ENCODE measurements at places on chromosomes 11 and 22.

DNA sequence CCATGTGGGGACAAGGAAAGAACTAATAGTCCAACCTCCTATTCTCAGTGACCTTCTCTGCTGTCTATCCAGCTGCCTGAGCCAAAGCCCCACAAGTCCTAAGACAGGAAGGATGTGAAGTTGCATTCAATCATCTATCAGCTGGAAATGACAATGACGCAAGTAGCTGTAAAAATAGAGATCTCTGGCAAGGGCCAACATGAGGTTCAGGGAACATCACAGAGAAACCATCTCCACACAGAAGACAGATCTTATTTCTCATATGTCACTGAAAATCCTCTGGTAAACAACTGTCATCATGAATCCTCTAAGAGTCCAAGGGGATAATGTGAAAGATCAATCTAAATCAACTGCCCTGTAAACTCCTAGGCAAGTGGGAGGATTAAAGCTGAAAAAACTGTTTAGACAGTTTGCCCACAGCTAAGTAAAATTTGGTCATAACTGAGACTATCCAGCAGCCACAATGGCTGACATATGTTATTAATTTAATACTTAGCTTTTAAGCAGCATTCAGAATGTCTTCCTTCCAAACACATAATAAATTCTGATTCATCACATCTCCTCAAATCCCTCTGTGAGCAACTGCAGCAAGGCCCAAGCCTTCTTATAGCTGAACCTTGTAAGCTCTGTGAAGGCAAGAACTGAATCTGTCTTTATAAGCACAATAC, 52.1 kb downstream of the ALG9 start:
- no peak for DNase-seq

GRCh38 chr11:15836795-15837194, 519.6 kb downstream of the SOX6 start:
- DNase-seq: no peak

DNA sequence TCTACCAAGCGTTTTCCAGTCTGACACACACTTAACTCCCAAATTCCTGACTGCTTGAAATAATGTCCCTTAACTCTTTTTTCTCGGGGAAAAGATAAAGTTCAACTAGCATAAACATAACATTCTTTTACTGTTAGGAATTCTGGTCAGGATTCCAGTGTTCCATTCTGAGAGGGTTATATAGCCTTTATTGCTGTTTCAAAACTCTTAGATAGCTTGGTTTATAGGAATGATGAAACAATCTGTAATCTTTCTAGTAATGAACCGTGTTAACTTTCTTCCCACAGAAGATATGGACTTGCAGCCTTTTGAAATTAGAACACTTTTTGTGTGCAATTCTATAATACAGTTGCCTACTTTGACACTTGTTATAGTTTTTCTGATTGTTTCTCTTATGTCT, 8.6 kb downstream of the REXO2 start:
- DNase-seq: no peak

- DNase-seq: no peak
Measured at GRCh38 chr11:44198146-44198724, 102.8 kb downstream of the EXT2 start.

- no peak for DNase-seq
Measured at GRCh38 chr11:113675003-113675561, 31.0 kb downstream of the TMPRSS5 start.

GRCh38 chr11:20926799-20927540, 257.6 kb downstream of the NELL1 start:
- no peak for DNase-seq

DNA sequence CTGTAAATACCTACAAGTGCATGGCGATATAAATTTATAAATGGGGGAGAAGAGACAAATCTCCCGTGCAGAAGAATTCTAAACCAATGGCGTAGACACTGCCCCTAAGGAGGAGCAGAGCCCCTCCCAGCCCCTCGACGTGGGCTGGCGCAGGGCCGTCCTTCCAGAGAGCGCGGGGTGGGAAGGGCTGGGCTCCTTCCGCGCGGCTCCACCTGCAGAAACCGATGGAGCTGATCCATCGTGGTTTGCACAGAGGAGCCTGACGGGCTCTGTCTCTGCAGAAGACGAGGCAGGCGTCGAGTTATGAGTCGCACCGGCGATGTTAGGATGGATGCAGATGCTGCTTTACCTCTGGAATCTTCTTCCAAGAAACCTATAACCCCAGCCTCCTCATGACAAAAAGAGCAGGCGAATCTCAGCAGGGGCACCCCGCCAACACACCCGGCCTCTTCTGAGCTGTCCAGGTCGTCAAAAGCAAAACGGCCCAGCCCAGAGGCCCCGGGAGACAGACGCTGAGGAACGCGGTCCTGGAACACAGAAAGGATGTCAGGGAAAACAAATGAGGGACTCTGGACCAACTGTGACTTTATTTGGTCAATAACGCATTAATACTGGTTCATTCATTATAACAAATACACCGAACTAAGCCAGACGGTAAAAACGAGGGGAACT, 11.0 kb upstream of the B4GALNT4 start:
- DNase-seq: no peak

DNA sequence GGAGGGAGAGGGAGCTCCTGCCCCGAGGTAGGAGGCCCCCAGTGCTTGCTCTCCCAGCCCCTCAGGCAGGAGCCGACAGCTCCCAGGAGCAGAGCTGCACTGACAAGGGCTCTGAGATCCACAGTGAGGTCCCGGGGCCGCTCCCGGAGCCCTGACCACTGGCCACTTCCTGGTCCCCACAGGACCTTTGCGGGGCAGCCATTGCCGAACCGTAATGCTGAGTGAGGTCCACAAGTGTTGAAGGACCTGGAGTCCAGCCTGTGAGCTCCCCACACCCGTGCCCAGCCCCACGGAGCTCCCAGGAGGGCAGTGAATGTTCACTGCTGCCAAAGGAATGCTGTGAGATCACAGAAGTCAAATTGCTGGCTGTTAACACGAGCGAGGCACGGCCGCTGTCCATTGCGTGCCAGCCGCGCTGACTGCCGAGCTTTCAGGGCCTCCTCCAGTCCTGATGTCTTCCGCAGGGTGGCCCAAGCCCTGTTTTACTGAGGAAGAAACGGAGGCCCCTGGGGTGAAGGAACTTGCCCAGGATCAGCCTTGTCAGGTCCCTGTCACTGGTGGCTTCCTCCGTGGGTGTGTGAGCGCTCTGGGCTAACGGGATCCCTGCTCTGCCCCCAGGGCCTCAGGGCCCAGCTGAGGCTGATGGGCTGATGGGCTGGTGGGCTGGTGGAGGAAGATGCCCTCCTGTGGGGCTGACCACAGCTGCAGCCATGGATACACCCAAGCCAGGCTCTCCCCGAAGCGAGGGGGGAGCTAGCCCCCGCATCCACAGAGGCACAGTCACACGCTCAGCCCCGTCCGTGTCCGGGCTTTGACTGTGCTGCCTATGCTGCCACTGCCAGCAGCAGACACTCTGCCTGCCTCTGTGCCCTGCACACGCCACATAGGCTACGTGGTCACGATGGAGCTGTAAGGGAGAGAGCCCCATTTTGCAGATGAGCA, 70.8 kb downstream of the WNT7B start:
- no peak for DNase-seq

DNA sequence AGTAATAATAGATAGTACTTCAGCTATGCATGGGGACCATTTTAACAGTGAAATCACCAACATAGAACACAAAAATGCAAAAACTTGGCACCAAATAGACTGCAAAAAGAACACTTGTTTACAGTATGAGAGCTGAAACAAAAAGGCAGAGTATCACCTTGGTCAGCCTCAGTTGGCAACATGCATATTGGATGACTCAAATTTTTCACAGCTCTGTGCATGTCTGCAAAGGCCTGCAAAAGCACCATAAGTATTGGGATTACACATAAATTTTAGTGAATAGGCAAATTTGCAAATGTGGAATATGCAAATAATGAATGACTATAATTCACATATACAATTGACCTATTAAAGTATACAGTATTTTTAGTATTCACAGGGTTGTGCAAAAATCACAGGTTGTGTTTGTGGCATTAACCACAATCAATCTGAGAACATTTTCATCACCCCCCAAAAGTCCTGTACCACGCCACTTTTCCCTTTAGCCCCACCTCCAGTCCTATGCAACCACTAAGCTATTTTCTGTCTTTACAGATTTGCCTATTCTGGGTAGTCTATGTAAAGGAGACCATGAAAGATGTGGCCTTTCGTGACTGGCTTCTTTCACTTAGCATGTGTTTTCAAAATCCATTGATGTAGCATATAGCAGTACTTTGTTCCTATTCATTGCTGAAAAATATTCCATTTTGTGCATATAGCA, 47.2 kb downstream of the CCDC15 start:
- DNase-seq: no peak

- DNase-seq: no peak
Measured at GRCh38 chr11:75059299-75059698, 37.4 kb downstream of the OR2AT4 start.

DNA sequence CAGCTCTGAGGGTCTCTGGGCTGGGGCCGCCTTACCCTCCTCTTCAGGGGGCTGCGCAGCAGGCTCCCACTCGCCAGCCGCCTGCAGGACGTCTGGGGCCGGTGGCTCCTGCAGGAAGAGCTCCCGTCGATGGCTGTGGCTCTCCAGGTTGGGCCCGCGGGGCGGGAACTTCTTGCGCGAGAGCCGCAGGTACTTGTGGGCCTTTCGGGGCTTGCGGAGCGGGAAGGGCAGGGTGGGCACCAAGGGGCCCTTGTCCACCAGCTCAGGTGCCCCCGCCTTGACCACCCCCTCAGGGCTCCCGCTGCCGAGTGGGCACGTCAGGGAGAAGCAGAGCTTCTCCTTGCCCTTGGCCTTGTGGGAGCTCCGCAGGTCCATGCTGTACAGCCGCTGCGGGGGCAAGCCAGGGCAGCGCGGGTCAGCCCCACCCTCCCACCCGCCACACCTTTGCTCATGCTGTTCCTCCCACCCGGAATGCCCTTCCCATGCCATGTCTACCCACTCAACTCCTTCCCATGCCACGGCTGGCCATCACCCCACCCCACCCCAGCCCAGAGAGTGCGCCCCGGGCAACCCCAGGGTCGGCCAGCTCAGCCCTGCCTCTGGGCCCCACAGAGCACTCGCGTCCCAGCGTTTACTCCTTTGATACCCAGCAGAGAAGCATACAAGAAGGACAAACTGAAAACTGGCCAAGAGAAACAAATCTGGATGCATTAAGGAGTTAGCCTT, 18.0 kb downstream of the CBX7 start:
- no peak for DNase-seq

DNA sequence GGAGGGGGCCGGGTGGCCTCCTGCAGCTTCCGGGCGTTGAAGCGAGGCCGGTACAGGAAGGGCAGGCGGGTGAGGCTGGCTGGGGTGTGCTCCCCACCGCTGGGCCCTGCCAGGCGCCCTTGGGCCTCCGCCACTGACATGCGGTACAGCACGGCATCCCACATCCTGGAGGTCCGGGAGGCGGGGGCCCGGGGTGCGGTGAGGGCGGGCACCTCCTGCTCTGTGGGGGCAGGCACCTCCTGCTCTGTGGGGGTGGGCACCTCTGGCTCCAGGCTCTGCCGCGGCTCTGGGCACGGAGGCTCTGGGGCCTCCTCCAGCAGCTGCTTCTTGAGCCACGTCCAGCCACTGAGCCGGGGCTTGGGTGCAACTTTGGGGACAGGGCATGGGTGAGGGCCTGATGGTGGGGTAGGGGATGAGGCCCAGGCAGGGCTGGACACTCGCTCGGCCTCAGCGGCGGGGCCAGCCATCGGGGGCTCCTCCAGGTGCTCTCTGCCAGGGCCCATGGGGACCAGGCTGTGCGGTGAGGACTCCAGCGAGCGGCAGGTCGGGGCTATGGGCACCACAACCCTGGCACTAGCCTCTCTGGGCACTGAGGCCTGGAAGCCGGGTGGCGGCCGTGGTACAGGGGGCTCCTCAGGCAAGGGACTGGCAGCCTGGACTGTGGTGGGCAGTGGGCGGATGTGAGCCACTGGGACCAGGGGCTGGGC, 2.3 kb downstream of the PRR33 start:
- DNase-seq: no peak

DNA sequence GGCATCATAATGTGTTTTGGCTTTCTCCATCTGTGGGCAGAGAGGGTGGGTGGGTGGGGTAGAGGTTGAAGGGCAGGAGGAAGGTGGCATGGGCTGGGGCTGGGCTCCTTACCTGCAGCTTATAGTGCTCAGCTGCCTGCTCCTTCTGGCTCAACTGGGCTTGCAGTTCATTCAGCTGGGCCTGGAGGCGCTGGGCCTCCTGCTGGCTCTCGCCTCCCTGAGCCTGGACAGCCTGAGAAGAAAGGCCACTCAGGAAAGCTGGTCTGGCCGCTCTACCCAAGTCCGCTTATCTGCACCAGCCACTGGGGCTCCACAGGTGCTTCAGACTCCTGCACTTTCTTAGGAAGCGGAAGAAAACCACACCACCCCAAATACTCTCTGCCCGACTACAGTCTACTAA, 10.4 kb downstream of the IL18BP start:
- DNase-seq: no peak

DNA sequence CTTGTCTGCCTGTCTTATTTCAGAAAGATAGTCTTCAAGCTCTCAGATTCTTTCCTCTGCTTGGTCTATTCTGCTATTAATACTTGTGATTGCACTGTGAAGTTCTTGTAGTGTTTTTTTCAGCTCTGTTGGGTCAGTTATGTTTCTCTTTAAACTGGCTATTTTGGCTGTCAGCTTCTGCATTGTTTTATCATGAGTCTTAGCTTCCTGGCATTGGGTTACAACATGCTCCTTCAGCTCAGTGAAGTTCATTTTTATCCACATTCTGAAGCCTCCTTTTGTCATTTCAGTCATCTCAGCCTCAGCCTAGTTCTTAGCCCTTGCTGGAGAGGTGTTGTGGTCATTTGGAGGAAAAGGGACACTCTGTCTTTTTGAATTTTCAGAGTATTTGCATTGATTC, 15.5 kb upstream of the DEPDC7 start:
- DNase-seq: no peak

DNA sequence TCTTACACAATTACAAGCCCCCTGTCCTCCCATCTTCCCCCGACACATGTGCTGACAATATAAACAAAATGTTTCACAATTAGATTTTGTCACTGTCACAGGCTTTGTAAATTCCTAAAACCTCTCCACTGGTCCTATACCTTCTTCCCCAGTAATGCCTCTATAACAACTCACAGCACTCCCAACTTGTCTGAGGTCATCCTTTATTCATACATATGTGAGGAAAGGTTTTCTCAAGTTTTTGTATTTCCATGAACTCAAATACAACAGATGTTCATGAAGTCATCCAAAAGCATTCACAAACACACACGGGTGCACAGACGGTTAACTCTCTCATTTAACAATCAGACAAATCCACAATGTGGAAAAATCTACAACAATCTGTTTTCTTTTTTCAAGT, 1.9 kb downstream of the OR52H1 start:
- no peak for DNase-seq
